ENCODE measurements at places on chromosomes 3 and 15.
A peak's percentile ranks its signal among the peaks of the same experiment; 100 is the strongest.

DNA sequence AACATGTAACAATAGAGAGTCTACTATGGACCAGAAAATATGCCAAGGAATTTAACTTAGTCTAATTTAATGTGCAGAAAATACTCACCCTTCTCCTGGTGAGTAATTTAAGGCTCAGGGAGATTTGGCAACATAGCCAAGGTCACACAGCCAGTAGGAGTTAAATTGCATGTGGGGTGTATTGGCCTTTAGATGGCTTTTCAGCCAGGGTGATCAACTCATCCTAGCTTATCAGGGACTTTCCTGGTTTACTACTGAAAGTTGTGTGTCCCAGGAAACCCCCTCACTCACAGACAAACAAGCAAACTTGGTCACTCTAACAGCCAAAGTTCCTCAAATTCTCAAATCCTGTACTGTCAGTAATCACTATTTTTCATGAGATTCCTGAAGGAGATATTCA lies 2.6 kb upstream of the SLC9A9 start:
- no peak for DNase-seq

GRCh38 chr3:149727656-149728055 lies 24.6 kb downstream of the COMMD2 start:
- DNase-seq = no peak

GRCh38 chr3:112793326-112794081 lies 53.2 kb downstream of the CD200R1L start:
- DNase-seq = peak; percentile 43

- DNase-seq = no peak
Observed at GRCh38 chr3:193310914-193311723, 67.4 kb downstream of the ATP13A5 start.

- DNase-seq = no peak
Observed at GRCh38 chr3:69719587-69720122, 19.6 kb upstream of the MITF start.

GRCh38 chr15:58383876-58384275 lies 47.9 kb upstream of the LIPC start:
- DNase-seq = no peak

DNA sequence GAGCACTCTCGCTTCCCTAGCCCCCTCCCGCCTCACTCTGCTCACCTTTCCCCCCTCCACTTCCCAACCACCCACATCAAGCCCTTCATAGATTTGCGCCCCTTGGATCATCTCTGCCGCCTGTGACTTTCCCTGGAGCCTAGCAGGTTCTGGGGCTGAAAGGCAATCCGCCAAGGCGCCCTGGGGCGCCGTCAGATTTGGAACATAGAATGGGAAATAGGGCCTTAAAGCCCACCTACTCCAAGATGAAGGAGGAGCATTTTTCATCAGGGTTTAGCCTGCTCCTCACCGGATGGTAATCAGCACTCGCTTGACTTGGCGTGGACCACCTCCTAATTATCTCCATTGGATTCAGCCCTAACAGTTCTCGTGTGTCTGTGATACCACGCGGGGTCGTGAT lies 1.3 kb downstream of the CPNE4 start:
- DNase-seq = no peak

DNA sequence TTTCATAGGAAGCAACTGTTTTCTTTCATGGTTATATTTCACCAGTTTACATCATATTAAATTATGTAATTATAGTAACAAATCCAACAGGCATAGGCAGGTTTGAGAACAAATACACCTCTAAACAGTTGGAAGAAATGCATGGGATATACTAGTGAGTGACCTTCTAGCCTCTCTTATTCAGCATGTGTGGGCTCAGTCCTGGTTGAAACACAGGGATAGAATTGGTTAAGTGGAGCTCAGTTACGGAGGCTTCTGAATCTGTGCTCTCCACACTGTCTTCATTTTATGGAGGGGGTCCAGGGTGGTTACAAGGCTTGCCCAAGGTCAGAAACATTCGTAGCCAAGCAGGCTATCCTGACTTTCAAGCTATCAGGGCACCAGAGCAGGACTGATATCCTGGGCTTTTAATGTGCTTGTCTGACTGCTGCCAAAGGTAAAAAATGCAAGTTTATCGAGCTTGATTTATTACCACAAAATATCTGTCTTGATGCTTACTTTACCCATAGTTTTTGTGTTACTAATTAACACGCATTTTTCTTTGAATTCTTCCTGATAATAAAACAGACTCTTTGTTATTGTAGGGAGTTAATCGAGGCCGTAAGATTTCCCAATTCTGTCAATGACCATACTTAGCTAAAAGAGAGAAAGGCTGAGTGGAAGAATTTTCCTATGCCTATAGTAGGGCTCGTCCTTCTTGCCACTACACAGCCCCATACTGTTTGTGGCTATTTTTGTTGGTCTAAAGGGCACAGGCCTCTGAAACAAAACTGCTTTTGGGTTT lies 89.6 kb downstream of the FILIP1L start:
- peak; percentile 57 for DNase-seq

DNA sequence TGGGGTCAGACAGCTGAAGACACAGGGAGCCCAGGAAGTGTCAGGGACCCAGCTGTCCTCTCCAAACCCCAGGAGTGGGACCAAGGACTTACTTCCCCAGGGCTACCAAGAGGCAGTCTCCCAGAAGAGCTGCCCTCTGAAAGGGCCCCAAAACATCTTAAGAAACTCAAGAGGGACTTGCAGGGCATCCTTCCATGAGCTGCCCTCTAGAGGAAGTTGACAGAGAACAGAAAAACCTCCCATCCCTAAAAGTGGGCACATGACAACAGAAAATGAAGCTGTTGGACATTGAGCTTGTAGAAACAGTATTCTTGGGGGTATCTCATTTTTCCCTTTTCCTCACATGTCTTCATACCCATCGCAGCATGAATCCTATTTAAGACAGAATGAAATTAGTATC lies 58.9 kb downstream of the MECOM start:
- no peak for DNase-seq

DNA sequence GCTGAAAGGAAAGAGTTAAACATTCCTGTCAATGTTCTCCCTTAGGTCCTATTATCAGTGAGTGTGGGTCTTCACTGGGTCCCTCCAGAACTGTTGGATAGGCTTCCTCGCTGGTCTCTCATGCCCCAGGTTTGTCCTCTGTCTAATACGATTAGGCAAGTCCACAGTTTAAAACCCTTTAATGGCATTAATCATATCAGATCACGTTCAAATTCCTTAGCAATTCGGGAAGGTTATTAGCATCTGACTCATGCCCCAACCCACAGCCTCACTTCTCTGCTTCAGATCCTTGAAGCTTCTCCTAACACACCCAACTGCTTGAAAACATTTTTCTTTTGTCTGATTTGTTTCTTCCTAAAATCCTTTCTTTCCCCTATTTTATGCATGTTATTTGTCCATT lies 224.3 kb upstream of the ATP10A start:
- peak; percentile 85 for DNase-seq

DNA sequence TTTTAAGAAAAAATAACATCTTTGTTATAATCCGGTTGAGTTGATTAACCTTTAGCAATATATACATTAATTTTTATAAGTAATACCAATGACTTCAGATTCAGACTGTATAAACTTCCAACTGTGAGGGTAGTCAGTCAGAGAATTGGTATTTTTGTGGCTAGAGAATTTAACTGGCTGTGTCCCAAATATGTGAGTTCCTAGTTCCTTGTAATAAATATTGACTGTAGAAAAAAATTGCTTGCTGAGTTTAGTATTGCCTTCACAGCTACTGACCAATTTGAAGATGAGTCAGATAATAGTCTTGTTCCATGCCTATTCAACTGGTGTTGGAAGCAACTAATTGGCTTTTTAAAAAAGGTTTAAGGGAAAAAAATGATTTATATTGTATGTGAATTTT lies 210.8 kb downstream of the GAP43 start:
- peak; percentile 95 for DNase-seq
